ENCODE measurements at places on chromosomes 7 and 10.

GRCh38 chr7:99395616-99396327 lies 12.6 kb downstream of the PDAP1 start:
- no peak for DNase-seq

GRCh38 chr7:18799899-18800298 lies 304.4 kb downstream of the HDAC9 start:
- no peak for DNase-seq

- DNase-seq, result no peak
These were observed 32.9 kb downstream of the PPP2R2D start for GRCh38 chr10:131933696-131934086.

GRCh38 chr7:140192620-140193019 lies 15.8 kb upstream of the KDM7A start:
- DNase-seq, result no peak

GRCh38 chr7:27198138-27198841 lies 1.6 kb downstream of the HOXA13 start:
- no peak for DNase-seq

DNA sequence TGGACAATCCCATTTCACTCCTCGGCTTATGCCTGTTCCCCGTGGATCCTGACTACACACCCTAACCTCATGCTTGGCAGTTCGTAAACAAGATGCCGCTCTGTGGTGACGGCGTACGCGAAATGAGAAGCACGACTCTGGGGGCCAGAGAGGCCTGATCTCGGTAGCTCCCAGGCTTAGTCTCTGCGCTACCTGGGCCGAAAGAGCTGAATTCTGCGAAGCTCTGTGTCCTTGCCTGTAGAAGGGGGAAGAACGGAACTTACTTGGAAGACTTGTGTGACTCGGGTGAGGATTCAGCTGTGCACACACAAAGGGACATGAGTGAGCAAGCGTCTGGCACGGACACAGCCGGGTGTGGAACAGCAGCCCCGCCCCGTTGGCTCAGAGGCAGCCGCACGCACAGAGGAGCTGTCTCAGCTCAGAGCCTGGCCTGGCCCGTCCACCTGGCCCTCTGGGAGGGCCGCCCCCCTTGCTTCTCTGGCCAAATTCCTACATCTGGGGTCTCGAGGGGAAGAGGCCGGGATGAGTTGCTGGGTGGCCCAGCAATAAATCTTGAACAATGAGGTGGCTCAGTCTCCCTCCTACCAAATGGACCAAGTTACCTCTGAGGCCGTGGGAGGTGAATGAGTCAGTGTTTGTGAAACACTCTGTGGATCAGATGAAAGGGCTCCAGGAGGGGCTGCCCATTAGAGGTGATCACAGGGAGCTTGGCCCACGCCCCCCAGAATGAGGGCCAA lies 83.8 kb downstream of the PDGFA start:
- no peak for DNase-seq

- DNase-seq, result no peak
These were observed 134.4 kb downstream of the BMS1 start for GRCh38 chr10:42916974-42917373.

GRCh38 chr10:131531265-131532190 lies 220.0 kb upstream of the TCERG1L start:
- no peak for DNase-seq

- peak; percentile 42 for DNase-seq
These were observed 128.0 kb downstream of the ZMIZ1 start for GRCh38 chr10:79196470-79197461.

GRCh38 chr7:33941418-33941817 lies 36.1 kb downstream of the BMPER start:
- no peak for DNase-seq

- DNase-seq, result no peak
These were observed 32.4 kb downstream of the ANXA11 start for GRCh38 chr10:80172896-80173295.

GRCh38 chr10:94069884-94070283 lies 76.2 kb downstream of the PLCE1 start:
- DNase-seq, result no peak

DNA sequence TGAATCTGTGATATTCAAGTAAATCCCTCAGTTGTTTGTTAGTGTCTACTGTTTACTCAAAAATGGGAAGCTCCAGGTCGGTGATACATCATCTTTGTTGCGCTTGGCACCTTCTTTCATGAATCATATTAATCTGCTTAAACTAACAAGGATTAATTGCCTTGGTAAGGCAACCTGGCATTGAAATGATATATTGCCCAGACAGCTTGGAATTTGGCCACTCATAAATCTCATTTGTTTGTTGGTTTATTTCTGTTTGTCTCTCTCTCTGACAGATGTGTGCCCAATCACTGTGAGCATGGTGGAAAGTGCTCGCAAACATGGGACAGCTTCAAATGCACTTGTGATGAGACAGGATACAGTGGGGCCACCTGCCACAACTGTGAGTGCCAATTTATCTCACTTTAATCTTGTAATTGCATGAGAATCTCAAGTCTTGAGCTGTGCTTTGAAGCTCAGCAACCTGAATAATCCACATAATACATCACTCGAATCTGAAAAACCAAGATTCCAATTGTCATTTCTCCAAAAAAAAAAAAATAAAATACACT lies 1104.8 kb upstream of the C7orf33 start:
- DNase-seq, result no peak

GRCh38 chr7:73921623-73922528 lies 60.9 kb downstream of the TMEM270 start:
- no peak for DNase-seq

- DNase-seq, result no peak
These were observed 4.0 kb upstream of the CFAP58 start for GRCh38 chr10:104349623-104350126.

- no peak for DNase-seq
These were observed 9.0 kb upstream of the DLX6 start for GRCh38 chr7:96996111-96996957.

GRCh38 chr7:966291-967069 lies 8.9 kb downstream of the COX19 start:
- DNase-seq, result no peak

DNA sequence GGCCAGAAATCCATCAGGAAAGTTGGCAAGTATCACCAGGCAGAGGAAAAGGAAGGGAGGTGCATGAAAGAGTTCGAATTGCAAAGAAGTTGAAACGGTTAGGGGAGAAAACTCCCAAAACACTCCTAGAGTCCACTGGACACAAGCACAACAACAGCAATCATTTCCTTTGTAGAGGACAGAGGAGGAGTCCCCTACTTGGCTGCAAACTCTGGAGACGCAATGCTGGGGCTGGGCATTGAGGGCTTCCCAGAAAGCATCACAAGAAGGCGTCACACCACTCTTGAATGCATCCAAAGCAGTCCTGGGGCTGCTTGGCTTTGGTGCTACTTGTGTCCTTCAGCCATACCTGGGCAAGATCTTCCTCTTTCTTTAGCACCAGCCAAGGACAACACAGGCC lies 18.1 kb upstream of the SLC26A4 start:
- no peak for DNase-seq

- DNase-seq, result no peak
These were observed 145.8 kb downstream of the FRMD4A start for GRCh38 chr10:14184841-14185315.

DNA sequence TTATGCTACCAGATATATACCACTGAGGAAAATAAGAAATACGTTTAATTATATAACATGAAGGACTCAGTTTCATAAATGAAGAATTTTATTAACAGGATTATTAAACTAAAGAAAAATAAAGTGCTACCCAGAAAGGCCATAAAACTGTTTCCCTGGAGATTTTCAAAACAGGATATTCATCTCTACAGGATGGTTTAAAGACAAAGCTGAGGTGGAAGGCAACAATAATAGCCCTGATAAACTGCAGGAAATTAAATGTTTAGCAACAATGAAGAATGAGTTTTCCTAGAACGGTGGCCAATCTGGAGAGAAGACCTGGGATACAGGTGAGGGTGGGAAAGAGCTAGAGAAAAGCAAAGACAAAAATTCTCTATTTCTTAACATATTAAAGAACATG lies 11.9 kb downstream of the RHEB start:
- no peak for DNase-seq

- no peak for DNase-seq
These were observed 127.3 kb downstream of the RNLS start for GRCh38 chr10:88455831-88456230.

DNA sequence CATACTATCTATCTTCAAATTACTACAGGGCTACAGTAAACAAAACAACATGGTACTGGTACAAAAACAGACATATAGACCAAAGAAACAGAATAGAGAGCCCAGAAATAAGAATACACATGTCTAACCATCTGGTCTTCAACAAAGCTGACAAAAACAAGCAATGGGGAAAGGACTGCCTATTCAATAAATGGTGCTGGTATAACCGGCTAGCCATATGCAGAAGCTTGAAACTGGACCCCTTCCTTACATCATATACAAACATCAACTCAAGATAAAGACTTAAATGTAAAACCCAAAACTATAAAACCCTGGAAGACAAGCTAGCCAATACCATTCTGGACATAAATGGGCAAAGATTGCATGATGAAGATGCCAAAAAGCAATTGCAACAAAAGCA lies 1143.7 kb downstream of the DNAJB9 start:
- no peak for DNase-seq

- DNase-seq, result no peak
These were observed 7.3 kb downstream of the FGFBP3 start for GRCh38 chr10:91901784-91902677.

- no peak for DNase-seq
These were observed 49.0 kb downstream of the PRR15 start for GRCh38 chr7:29612596-29612995.

DNA sequence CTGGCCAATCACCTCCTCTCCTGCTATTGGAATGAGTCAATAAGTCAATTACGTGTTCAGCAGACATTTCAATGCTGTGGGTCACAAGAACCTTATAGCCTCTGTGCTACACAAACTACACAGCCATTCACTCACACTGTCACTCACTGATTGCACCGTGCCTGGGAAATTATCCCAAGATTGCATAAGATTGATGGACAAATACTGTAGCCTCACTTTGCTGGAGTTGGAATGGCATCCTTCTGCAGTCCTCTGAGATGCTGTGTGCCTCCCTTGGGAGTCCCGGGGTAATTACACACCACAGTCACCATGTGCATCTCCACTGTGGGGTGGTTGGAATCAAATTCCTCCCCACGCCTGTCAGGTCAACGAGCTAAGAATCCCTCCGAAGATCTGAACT lies 358.7 kb upstream of the MGMT start:
- no peak for DNase-seq

DNA sequence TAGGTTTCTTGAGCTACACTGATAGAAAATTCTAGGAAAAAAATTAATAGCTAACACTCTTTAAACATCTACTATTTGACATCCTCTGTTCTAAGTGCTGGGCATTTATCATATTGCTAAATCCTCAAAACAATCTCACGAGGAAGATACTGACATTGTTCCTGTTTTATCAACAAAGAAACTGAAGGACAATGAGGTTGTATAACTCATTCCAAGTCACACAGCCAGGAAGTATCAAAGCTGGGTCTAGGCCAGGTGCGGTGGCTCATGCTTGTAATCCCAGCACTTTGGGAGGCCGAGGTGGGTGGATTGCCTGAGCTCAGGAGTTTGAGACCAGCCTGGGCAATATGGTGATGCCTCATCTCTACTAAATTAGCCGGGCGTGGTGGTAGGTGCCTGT lies 51.6 kb upstream of the IL6 start:
- DNase-seq, result no peak

DNA sequence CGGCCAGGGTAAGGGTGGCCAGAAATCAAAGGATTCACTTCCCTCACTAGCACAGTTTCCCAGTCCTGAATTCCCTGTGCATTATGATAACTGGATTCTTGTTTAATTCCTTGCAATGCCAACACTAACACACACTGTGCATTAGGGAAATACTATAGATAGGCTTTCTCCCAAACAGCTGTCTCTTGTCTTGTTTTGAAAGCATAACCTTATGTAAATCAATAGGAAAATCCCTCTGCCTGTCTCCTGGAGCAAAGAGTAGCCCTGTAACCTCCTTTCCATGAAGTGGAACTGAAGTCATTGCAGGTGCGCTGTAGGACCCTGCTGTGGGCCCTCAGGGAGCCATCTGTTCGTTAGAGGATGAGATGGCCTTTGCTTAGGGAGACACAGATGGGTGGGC lies 82.8 kb upstream of the FAM171A1 start:
- no peak for DNase-seq

DNA sequence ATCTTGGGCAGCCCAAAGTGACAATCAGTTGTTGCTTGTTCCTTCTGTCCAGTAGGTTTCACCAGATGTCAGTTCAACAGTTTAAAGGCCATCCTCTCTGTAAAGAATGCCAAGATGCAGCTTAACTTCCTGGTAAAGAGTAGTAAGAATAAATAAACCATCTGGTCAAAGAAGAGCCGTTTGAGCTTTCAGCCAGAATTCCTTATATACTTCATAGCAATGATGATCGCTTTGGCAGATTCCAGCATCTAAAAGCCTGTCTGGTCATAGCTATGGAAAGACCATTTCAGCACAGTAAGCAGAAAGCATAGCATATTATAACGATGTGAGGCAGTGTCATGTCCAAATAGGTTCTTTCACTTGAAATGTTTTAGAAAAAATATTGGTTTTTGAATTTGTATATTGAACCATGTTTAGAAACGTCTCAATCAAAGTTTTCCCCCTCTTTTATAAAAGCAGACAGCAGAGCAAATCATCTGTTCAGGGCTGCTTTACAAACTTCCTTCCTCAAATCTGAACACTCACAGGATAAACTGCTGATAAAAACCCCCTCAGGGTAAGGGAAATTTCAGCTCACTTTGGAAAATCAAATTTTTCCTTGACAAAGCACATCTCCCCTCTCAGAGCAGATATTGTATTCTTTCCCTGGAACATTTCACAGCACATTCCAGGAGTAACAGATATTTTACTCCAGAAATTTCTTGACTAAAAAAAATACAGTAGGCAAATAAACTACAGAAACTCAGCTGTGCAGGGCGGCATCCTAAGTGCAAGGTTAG lies 184.1 kb downstream of the NOC3L start:
- no peak for DNase-seq

DNA sequence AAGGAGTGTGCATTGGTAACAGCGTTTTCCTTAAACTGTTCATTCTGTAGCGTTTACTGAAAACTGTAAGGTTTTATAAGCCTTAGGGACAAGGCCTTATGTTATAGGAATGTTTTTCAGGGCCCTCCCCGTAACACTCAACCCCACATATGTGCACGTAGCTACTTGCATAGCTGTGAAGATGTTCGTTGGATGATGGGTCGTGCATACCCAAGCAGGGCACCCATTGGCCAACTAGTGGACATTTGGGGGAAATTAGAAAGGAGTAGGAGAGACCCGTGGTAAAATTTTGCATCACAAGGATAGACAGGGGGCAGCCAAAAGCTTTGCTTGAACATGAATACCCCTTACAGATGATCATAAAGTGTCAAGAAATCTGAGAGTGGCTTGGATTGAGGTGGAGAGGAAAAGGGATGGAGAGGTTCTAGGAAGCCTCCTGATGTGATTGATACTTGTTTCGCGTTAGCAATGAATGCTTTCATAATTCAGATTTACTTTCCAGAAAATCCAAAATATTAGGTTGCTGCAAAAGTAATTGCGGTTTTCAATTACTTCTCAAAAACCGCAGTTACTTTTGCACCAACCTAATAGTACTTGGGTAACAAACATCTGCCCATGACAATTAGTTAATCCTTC lies 878 bp downstream of the SEC61A2 start:
- DNase-seq, result no peak
